ENCODE measurements at places on chromosomes 13 and 19.
A peak's percentile ranks its signal among the peaks of the same experiment; 100 is the strongest.

GRCh38 chr13:111492341-111492950, 172.0 kb downstream of the TEX29 start:
- no peak for DNase-seq

DNA sequence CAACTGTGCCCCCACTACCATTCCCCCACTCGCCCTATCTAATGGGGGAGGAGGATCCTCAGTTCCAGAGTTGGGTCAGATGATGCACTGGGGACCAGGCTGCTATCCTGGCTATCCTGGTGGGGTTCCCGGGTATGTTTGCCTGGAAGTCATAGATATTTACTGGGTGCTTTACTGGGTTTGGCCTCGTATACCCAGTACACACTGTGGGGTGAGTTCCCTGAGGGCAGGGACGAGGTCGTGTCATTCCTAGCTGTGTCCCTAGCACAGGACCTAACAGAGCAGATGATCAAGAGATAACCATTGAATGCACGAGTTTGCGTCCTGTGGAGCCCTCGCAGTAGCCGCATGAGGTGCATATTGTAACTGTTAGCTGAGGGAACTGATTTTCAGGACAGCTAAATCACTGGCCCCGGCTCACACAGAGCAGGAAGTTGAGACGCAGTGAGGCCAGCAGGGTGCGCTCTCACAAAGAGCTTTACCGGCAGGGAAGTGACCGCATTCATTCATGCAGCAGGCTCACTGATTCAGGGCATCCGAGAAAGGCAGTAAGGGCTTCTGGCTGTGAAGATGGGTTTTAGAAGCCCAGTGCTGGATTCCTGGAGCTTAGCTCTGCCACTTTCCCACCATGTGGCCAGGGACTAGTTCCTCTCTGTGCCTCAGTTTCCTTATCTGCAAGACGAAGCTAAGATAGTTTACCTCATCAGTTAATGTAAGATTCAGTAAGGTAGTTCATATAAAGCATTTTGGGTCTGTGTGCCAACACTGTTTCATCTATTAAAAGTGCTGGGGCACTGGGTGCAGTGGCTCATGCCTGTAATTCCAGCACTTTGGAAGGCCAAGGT, 6.0 kb downstream of the RUVBL2 start:
- DNase-seq, result peak; percentile 46

GRCh38 chr19:35130761-35131720, 3.8 kb downstream of the LGI4 start:
- no peak for DNase-seq

DNA sequence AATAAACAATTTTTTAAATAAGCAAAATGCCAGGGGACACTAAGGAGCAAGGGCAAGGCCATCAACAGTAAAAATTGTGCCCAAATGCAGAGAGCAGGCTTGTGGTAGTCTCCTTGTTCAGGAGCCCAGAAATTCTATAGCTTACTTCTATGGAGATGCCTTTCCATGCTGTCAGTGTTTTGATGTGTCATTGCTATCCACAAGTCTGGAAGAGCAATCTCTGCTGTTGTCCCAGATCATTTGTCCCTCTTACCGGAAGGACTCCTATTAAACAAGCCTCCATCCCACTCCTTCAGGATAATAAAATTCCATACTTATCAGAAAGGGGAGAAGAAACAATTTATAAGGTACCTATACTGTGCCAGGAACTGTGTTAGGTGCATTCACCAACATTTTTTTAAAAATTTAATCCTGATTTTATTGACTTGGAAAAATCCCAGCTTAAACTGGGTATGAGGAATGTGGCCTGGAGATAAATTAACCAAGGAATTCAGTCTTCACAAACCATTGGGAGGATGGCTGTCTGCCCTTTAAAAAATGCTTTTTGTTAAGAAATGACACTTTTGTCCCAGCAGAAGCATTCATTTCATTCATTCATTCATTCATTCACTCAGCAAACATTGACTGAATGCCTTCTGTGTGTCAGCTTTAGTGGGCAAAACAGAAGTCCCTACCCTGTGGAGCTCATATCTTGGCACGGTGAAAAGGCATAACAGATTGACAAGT, 26.8 kb upstream of the CYSLTR2 start:
- DNase-seq, result no peak

- no peak for DNase-seq
Observed at GRCh38 chr19:35031072-35031881, 1.0 kb downstream of the SCN1B start.

DNA sequence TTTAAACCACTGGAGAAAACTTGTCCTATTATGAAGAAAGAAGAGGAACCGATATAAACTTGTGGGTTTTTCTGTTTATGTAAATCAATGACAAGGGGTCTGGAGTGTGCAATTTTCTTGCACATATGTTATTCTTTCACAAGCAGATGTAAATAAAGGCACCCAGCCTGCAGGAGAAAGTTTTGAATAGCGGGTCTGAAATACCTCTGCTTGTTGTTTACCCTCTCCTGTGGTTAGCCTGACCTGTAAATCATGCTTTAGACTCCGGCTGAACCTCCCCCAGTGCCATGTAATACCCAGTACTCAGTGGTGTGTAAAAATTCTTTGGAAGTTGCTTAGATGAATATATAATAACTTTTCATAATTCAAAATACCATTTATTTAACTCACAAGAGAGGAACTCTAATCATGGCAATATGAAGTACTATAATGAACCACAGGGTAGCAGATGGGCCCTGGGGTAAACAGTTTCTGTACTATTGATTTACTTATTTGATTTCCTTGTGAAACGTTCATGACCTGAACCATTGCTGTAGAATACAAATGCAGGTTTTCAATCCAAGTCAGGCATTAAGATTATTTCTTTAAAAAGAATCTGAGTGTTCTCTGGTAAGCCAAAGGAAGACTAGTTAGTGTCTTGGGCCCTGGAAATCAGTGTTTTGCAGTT, 245.1 kb downstream of the LMO7 start:
- DNase-seq, result no peak

DNA sequence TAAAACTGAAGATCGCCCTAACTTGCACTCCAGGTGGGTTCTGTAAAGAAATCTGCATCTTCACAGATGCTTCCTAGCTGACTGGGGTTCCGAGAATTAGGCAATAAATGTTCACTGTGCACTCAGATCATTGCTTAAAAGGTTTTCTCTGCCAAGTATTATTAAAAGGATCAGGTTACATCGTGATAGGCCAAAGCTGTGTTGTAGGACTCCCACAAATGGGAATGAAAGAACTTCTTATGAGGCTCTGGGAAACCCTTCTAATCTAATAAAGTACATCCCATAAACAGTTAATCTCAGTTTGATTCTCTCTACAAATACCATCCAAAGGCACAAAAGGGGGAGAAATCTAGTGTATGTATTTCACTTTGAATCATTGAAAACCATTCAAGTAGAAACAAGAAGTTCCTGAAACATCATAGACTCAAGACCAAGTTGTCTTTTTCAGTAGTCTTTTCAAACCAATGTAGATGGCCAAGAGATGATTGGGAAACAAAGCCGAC, 7.1 kb upstream of the POU4F1 start:
- DNase-seq, result no peak

DNA sequence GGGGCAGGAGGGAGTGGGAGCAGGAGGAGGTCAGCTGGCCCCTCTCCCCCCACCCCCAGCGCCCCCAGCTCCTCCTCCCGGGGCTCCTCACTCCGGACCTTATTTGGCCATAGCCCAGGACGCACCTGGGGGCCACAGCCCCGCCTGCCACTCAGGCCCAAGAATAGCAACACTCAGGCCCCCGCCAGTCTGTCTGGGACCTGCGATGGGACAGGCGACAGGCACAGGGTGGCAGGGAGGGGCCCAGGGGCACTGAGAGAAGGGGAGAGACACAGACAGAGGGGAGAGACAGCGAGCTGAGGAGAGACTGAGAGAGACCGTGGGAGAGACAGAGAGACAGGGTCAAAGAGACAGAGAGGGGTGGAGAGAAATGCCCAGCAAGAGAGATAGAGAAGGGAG, 10.2 kb downstream of the JOSD2 start:
- no peak for DNase-seq

DNA sequence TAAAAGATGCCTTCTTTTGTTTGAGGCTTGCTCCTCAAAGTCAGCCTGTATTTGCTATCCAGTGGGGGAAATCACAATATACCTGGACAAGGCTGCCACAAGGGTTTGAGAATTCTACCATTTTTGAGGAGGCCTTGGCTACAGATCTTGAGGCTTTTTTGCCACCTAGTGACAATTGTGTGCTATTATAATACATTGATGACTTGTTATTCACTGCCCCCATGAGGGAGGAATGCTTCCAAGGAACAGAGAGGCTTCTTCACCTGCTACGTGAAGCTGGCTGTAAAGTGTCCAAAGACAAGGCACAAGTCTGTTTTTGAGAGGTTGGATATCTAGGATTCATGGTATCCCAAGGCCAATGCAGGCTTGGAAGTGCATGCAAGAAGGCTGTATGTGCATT, 72.5 kb downstream of the ZNF708 start:
- no peak for DNase-seq

- DNase-seq, result peak; percentile 53
Observed at GRCh38 chr19:51097166-51097738, 11.0 kb downstream of the CTU1 start.

DNA sequence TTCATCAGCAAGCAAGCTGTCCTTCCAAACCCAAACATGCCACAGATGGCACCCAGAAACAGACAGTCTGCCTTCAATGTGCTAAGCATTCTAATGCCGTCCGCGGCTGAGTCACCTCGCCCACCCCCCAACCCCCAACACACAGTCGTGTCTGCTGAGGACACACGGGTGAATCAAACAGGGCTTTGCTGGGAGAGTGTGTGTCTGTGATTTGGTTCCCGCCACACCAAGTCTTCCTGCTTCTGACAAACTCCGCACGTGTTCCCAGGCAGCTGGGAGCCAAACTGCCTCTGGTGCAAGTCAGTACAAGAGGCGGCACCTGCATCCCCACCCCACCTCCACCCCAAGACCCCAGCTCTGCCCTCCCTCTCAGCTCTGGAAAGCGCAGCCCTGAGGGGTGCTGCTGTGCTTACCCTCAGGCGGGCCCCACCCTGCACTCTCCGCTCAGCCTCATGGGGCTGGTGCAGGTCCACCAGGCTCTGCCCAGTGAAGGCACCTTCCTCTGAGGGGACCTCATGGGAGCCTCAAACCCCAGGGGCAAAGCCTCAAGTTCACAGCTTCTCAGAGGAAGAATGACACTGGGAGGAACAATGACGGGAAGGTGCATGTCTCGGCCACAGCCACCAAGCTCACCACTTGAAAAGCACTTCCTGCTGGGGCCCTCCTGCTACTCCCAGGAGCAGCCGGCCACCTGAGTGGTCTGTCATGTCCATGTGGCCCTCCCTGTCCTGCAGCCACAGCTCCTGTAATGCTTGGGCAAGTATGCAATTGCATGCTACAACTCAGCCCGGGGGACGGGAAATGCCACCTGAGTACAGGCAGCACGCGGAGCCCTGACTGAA, 15.0 kb upstream of the SLC35E1 start:
- peak; percentile 38 for DNase-seq

DNA sequence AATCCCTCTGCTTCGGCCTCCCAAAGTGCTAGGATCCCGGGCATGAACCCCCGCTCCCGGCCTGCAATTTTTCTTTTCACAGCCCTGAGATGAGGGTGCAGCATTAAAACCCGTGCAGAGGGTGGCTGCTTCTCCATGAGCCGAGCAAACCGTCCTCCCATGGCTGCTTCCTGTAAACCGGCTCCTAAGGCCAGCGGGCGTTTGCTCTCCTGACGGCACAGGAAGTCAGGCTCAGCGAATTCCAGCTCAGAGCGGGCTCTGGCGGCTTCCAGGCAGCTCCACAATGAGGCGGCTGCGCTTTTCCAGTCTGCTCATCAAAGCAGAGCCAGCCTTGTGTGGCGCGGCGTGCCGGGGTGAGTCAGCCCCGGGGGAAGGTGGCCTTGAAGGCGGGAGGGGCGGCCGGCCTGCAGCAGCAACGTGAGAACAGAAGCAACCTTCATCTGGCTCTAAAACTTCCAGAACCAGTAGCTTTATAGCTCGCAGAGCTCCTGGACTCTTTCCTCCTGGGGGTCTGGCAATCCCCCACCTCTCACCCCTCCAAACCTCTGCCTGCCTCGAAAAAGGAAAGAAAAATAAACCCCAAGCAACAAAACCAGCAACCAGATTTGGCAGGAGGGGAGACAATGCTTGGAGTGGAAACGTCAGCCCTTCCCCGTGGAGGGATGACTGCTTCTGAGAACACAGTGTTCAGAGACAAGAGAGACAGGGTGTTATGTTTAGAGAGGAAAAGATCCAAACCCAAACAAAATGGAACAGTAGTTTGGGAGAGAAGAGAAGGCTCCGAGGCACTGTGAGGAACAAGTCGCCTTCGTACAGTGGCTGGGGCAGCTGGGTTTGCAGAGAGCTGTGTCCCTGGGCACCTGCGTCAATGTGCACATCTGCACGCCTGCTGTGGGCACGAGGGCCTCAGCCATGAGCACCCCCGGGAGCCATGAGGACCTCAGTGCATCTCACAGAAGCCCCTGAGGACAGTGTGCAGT, 67.8 kb downstream of the GADD45B start:
- DNase-seq, result peak; percentile 19

- no peak for DNase-seq
Observed at GRCh38 chr19:16026131-16026530, 50.2 kb upstream of the TPM4 start.

GRCh38 chr19:54218259-54218658, 4.5 kb downstream of the LILRB3 start:
- DNase-seq, result no peak

DNA sequence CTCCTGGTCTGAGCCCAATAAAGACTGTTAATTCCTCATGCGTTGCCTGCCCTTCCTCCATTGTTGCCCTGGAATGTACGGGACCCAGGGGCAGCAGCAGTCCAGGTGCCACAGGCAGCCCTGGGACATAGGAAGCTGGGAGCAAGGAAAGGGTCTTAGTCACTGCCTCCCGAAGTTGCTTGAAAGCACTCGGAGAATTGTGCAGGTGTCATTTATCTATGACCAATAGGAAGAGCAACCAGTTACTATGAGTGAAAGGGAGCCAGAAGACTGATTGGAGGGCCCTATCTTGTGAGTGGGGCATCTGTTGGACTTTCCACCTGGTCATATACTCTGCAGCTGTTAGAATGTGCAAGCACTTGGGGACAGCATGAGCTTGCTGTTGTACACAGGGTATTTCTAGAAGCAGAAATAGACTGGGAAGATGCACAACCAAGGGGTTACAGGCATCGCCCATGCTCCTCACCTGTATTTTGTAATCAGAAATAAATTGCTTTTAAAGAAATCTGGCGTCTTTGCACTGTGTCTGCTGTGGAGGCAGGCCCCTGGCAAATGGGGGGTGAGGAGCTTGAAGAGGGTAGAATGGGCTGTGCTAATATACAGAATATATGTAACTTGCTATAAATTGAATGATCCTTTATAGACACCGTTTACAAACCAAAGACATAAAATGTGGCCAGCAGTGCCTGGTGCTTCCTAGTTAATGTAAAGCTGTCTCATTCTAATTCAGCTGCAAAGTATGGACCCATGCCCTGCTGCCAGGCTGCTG, 4.2 kb upstream of the RPS11 start:
- DNase-seq, result no peak

All from activated naive CD4-positive, alpha-beta T cell (primary cell).